ENCODE measurements at places on chromosomes 6 and 20.

GRCh38 chr20:25062841-25063240 is 4.9 kb upstream of the ACSS1 start:
- no peak for DNase-seq

- no peak for DNase-seq
These were observed 8.3 kb upstream of the PCMTD2 start for GRCh38 chr20:64247307-64247618.

- DNase-seq: no peak
These were observed 35.0 kb upstream of the SGK1 start for GRCh38 chr6:134352786-134353480.

- peak; percentile 59 for DNase-seq
These were observed 11.7 kb upstream of the MAPK13 start for GRCh38 chr6:36118550-36119107.

DNA sequence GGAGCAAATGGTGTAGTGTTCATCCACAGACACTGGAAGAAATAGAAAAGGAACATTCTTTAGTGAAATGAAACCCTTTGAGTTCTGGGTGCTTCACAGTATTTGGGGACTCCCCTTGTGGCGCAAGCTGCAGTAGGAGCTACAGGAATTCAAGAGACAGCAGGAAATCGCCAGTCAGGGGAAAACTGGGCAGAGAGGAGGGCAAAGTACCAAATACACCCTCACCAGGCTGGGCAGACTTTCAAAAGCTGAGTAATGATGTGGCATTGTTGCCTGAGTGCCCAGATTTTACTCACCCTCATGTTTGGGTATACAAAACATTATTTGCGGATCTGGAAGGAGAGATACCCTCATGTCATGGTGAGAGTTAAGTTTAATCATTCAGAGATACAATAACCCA is 97.9 kb downstream of the SOD2 start:
- DNase-seq: no peak

GRCh38 chr6:157768863-157769551 is 54.0 kb upstream of the SNX9 start:
- no peak for DNase-seq

GRCh38 chr20:40464731-40465208 is 224.3 kb downstream of the MAFB start:
- no peak for DNase-seq

- no peak for DNase-seq
These were observed 99.0 kb upstream of the LGSN start for GRCh38 chr6:63418741-63419140.

GRCh38 chr20:62020935-62021701 is 44.6 kb downstream of the TAF4 start:
- no peak for DNase-seq

DNA sequence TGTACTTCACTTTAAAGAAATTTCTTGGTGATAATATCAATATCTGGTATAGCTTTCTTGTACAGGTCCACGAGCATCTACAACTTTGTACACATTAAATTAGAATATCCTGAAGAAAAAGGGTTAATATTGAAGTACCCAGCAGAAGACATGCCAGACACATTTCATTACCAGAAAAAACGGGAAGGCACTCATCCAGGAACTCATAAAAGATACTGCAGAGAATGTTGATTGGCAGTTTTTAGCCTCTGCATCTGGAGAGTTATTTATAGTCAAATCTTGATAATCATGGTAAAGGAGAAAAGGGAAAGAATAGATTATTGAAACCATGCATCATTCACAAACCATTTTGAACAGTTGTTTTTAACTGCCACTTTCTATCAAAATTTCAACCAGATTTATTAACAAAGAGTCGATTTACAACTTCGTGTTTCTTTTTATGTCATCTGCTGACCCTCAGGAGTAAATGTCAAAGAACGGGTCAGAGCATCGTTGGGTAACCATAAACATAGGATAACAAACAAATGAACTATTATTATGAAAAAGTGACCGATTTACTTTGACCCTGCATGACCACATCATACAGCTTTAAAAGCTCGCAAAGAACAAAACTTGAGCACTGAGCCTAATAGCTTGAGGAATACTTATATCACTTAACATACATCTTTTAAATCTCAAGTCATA is 229.2 kb upstream of the SGK1 start:
- DNase-seq: no peak

DNA sequence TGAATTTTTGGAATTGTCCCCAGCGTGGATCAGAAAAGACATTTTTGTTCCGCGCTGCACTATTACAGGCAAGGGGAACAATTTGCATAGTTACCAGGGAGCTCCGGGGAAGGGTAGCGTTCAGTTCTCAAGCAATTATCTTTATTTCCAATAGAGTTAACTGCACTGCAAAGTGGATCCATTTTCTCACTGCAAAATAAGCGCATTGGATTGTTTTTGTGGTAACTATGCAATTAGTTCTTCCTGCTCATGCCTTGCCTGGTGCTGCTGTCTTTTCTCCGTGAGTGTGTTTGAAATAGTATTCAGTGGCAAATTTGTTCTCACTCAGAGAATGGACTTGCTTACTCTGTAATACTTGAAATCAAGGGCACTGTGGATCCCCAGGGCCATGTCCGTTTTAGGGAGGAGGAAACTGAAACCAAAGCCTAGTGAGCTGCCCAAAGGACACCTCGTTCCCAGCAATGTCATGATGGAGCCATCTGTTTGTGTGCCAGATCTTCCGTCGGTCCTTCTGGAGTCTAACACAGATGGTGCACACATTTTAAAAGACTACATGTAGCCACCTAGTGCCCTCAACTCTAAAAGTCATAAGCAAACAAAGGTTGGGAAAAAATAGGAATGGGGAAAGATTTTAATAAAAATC is 7.4 kb upstream of the PCK1 start:
- DNase-seq: no peak

All from CD8-positive, alpha-beta memory T cell (primary cell).